ENCODE measurements at places on chromosomes 13 and 19.
A peak's percentile ranks its signal among the peaks of the same experiment; 100 is the strongest.

- no peak for DNase-seq
Observed at GRCh38 chr13:27783111-27783510, 9.2 kb upstream of the GSX1 start.

DNA sequence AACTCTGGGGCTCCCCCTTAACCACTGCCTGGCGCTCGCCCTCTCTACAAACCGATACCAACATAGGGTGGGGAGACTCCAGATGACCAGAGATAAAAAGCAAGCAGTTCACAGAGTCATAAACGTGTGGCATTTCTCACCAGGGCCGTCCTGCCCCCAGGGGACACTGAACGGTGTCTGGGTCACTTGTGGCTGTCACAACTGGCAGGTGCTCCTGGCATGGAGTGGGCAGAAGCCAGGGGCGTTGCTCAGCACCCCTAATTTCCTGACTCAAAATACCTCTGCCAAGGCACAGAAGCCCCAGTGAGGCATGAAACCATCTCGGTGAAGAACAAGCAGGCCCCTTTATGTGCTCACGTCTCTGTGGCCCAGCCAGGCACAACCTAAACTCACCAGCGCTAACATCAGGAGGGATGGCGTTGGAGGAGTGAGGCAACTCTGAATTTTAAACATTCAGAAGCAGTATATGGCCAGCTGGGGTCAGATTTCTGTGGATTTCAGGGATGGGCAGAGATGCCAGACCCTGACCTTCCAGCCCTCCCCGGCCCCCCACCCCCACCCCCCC is 1.8 kb downstream of the PIP5K1C start:
- DNase-seq, result no peak

DNA sequence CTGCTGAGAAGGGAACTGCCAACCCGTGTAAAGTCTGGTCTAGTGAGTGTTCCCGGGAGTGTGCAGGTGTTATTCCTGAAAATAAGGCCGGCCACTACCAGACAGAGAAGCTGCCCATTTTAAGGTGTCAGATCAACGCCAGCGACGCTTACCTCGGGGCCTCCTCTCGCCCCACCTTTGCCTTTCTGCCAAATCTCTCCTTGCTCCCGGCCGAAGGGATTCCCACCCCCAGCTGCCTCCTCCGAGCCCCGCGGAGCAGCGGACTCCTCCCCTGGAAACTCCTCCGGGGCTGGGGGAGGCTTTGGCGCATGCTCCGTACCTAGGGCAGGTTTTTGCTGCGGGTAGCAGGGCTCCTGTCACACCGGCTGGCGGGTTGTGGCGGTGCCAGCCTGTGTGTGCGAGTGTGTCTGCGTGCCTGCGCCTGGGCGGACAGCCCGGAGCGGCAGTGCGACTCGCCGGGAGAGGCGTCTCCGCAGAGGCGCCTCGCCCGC is at the start of gene HS6ST3:
Gene HS6ST3 (plus strand): TSS at position 359 of the 491 bp plus-strand sequence.
- DNase-seq, result peak; percentile 27

DNA sequence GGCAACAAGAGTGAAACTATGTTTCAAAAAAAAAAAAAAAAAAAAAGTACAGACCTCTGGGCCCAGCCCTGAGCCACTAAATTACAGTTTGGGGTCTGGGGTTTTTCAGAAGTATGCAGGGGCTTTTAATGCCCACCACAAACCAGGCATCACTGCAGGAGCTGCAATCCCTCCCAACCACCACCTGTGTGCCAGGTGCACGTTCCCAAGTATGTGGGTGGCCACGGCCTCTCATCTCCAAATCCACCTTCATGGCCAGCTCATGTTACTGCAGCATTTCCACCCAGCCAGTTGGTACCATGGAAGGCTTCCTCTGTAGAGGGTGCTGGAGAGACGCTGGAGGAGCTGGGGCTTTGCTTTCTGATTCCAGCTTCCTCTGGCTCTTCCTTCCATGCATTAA is 26.5 kb downstream of the CEP89 start:
- DNase-seq, result no peak

DNA sequence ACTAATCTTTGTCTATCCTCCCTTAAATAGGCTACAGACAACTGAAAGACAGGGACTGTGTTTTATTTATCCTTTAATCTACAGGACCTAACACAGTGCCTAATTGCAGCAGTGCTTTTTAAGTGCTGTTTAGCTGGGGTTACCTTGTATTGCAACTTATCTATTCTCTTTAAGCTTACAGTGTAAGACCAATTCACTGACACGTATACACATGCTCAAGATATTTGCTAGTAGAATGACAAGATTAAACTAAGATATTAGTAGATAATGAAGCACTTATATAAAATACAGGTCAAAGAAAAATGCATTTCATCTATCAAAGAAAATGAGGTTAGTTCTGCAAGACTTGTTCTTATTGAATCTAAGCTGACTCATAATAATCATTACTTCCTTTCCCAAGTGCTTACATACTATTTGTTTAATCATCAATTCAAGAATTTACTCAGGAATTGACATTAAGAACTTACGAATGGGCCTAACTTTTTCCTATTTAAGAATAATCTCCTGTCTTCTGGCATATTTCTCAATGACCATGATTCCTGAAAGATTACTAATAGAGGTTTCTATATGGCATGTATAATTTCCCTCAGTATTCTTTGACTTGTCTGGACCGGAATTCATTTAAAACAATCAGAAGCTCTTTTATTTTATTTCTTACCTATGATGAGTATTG is 75.8 kb upstream of the MAB21L1 start:
- DNase-seq, result no peak

- no peak for DNase-seq
Observed at GRCh38 chr19:36009220-36009619, 607 bp upstream of the SYNE4 start.

DNA sequence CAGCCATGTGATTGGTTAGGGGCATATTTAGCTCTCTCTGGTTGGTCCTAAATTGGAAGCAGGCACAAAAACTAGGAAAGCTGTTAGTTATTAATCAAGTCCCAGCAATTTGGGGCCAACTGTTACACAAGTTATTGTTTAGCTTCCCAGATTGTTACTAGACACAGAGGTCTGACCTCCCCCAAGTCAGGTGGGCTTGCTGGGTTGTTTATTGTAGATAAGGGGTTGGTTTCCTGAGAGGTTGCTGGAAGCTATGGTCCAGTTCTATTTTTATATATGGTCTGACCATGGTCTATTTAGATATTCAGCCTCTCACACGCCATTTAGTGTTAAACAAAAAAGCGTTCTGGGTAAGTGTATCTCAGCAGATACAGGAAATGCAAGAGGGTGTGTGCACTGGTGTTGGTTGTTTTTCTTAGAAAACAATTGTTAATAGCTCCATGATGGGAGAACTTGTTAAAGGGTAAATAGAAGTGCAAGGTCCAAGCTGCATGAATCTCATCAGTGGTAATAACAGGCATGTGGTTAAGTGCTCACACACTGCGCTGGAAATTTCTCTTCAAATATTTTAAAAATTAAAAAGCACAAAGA is 150.0 kb downstream of the RAP2A start:
- no peak for DNase-seq

- no peak for DNase-seq
Observed at GRCh38 chr19:48837687-48838086, 1.4 kb upstream of the HSD17B14 start.

- DNase-seq, result no peak
Observed at GRCh38 chr13:93900731-93901130, 578.8 kb downstream of the DCT start.

DNA sequence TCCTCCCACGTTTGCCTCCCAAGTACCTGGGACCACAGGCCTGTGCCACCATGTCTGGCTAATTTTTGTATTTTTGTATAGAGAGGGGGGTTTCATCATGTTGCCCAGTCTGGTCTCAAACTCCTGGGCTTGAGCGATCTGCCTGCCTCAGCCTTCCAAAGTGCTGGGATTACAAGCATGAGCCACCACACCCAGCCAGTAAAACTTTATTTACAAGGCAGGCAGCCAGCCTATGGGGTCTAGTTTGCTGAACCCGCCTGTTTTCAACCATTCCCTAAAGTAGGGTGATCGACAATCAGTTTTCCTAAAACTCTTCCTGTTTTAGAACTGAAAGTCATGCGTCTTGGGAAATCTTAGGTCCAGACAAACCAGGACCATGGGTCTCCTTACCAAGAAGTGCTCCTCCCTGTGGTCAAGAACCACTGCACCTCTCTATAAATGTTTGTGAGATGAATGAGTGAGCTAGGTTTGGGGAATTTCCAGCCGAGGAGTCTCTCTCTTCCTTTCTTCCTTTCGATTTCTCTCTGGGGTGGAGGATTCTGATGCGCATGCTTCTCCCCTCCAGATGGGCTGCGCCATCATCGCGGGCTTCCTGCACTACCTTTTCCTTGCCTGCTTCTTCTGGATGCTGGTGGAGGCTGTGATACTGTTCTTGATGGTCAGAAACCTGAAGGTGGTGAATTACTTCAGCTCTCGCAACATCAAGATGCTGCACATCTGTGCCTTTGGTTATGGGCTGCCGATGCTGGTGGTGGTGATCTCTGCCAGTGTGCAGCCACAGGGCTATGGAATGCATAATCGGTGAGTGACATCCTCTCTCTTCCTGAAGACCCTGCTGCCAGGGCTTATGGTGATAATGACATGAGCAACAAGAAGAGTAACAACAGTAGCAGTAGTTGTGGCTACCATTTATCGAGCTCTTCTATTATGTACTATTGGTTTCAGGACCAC is 38.7 kb downstream of the ADGRE1 start:
- no peak for DNase-seq

Measured in bone marrow (tissue), 2 donors.